ENCODE measurements at places on chromosomes 16 and 17.

- no peak for DNase-seq
Measured at GRCh38 chr17:42253578-42253977, 22.6 kb downstream of the STAT5B start.

DNA sequence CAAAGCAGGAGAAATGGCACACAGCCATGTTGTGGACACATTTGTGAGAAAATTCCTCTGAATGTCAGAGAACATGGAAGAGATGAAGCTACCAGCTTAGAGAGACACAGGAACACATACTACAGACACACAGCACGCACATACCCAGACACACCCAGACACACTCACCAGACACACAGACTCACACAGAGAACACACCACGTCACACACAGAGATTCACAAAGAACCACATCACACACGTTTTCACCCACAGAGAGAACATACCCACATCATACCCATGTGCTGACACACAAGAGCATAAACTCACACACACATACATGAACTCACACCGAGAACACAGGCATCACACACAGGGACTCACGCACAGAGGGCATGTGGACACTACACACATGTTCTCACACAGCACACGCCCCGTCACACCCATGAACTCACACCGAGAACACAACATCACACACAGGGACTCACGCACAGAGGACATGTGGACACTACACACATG, 124.9 kb downstream of the METRNL start:
- DNase-seq, result no peak

DNA sequence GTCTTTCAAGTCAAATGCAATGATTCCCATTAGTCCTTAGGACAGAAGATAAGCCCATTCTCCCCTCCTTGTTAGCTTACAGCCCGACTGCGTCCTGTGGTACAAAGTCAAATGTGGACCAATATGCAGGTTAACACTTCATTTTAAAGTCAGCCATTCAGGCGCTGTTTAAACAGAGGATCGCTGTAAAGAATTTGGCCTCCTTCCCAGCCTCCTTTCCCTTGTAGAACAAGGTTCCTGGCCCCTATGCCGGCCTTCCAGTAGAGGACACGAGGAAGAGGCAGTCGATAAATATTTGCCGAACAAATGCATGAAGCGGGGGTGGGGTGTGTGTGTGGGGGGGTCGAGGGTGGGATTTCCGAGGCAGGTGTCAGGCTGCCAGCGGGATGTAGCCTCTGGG, 4.3 kb downstream of the SDK2 start:
- DNase-seq, result no peak

- no peak for DNase-seq
Measured at GRCh38 chr16:53952215-53953208, 248.6 kb downstream of the FTO start.

DNA sequence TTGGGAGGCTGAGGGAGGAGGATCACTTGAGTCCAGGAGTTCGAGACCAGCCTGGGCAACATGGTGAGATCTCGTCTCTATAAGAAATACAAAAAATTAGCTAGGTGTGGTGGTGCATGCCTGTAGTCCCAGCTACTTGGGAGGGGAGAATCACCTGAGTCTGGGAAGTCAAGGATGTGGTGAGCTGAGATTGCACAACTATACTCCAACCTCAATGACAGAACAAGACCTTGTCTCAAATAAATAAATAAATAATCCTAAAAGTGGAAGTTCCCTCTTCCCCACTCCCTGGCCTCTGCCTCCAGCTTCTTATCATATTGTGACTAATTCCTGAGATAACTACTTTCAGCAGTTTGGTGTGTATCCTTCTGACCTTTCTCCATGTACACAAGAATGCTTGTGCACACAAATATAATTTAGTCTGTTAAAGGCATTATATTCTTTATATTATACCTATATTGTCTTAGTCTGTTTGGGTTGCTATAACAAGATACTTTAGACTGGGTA, 23.5 kb upstream of the DNAJA2 start:
- no peak for DNase-seq

DNA sequence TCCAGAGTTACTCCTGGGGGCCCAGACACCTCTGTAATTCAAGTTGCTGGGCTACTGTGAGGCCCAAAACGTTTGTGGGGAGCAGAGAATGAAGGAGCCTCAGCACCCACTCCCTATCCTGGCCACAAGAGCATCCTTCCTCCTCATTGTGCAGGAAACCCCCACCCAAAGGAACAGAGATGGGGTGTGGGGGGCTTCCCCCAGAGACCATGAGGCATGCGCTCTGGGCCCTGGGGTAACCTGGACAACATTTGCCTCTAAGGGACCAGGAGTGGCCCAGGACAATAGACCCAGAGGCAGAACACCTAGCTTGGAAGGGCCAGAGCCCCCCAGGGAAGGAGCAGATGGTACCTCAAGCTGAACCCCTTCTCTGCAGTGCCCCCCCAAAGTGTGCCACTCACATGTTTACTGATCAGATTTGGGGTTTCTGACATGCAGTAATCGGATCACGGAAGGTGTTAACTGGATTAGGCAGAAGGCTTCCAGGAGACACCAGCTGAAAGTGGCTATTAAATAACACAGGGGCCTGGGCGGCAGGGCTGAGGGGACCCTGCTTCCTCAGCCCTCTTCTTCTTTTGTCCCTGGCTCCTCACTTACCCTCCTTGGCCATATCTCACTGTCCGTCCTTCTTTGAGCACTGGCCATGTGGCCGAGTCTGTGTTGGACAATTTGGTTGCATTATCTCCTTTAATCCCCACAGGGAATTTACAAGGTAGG, 50.8 kb downstream of the SDK2 start:
- DNase-seq, result no peak

GRCh38 chr16:10081201-10081940, 100.9 kb downstream of the GRIN2A start:
- no peak for DNase-seq

Measured in T-cell (primary cell).